ENCODE measurements at places on chromosomes 13 and 19.

- peak; percentile 55 for DNase-seq
Observed at GRCh38 chr19:1567116-1567847, 843 bp downstream of the MEX3D start.

DNA sequence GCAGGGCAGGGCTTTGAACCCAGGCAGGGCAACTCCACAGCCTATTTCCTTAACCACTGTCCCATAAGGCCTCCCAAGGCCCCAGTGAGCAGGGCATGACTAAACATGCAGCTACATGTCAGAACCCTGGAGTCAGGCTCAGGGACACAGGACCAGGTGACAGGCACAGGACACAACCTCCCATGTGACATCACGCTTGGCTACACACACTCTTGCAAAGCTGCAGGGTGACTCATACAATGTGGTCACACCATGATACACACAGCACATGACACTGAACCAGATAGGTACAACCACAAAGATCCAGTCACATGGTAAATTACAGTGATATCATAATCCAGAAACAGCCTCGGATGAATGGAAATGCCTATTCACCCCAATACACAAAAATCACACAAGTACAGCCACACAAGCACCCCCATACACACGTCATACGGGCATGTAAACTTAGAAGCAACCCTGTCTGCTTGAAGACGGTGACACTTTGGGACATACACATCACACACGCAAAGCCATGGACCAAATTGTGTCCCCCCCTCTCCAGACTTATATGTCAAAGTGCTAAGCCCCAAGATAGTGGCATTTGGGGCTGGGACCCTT is 14.5 kb downstream of the KLK4 start:
- DNase-seq: no peak

- DNase-seq: peak; percentile 12
Observed at GRCh38 chr13:34155931-34156607, 338.1 kb downstream of the RFC3 start.

DNA sequence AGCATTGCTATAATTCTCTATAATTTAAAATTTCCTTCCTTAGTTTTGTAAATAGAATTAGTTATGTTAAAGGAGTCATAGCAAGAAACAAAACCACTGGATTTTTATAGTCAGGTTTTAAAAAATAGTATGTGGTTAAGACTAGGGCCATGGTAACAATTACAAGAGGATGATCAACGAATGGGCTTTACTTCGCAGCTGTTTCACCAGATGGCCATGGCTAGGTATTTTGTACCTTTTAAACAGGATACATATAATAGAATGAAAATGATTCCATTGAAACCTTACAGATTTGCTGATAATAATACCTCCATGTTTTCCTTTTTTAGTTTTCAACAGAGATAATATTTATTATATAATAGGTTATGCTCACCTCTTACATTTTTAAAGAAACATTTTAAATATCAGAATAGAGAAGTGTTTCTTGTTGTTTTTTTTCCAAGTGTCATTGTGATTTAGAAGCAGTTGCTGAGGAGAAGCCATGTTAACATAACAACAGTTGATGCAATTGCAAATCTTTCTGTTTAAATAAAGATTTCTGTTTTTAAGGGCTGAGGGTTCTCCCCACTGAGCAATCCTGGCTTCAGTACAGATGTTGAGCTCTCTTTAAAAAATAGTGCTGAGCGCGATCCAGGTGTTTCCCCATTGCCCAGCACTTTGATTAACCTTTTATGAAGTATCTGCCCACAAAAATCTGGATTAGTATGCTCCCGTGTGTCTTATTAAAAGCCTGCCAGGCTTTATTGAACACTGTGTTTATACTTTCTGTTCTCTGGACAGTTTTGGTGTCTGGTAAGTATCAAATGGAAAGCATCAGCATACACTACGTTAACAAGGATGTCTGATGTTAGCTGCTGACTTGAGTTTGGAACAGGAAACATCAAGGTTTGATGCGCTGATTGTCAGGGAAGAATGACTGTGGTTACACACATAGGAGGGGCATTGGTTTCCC is 205.3 kb downstream of the HS6ST3 start:
- no peak for DNase-seq

- DNase-seq: no peak
Observed at GRCh38 chr13:19742643-19743042, 40.1 kb downstream of the PSPC1 start.

- no peak for DNase-seq
Observed at GRCh38 chr19:12843328-12843727, 5.0 kb downstream of the MAST1 start.

GRCh38 chr13:77285098-77285497 is 41.8 kb downstream of the MYCBP2 start:
- DNase-seq: no peak

GRCh38 chr13:29908416-29909080 is 58.1 kb upstream of the UBL3 start:
- peak; percentile 82 for DNase-seq

DNA sequence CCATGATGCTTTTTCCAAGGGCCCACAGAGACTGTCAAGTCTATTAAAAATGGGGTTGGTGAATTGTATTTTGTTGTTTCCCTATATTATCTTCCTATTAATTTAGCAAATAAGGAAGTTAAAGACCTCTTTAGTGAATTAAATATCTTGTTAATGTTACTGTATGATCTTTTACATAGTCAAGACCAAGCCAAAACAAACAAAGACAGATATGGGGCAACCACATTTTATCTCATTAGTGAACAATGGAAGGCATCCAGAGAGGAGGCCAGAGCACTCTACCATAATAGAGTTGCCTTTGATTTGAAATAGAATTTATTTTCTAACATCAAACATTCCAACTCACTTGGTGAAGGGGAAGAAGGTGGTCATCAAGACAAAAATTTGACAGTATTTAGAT is 169.4 kb downstream of the B3GLCT start:
- DNase-seq: no peak

- no peak for DNase-seq
Observed at GRCh38 chr19:35789195-35789977, 14.0 kb downstream of the ARHGAP33 start.

- peak; percentile 80 for DNase-seq
Observed at GRCh38 chr13:31982540-31982939, 49.0 kb upstream of the FRY start.

DNA sequence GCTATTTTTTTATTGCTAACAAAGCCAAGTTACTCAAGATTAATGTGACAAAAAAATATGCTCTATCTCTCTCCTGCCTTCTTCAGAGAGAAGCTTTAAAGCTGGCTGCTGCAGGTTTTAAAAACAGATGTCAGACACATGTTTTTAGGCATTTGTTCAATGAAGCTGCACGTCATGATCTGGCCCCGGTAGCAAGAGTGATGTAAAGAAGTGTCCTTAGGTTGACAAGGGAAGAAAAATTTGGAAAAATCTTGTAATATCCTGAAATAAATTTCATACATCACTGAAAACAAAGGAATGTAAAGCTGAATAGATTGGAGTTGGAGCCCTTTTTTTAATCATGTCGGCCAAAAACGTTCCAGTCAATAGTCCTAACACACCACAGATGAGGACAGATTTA is 531.4 kb upstream of the NBEA start:
- DNase-seq: no peak

DNA sequence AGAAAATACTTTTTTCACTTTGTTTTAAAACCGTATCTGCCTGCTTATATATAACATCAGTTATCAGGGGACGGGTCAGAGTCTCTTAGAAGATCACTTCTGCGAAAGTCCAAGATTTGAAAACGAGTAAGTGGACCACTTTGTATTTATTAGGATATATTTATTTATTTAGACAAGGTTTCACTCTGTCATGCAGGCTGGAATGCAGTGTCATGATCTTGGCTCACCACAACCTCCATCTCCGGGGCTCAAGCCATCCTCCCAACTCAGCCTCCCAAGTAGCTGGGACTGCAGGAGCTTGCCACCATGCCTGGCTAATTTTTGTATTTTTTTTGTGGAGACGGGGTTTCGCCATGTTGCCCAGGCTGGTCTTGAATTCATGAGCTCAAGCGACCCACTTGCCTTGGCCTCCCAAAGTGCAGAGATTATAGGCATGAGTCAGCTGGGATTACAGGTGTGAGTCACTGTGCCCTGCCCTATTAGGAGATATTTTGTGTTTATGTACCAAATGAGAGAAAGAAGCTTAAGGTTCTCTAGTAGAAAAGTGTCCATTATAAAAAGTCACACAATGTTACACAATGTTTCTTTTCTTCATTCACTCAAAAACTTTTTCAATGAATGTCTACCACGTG is 39.5 kb downstream of the RASL11A start:
- no peak for DNase-seq

- DNase-seq: no peak
Observed at GRCh38 chr13:48156466-48156865, 61.6 kb upstream of the MED4 start.

DNA sequence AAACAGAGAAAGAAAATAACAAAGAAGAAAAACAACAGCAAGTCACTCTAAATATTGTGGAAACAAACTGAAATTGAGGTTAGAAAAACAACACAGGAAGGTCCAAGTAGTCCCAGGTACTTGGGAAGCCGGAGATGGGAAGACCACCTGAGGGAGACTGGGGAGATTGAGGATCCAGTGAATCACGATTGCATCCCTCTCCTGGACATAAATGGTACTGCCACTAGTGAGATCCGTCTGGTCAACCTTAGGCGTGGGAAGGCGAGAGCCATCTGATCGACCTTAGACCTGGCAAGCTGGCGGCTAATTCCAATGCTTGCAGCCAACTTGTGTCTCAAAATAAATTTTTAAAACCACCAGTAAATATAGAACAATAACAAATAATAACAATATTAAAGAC is 81.9 kb downstream of the ZNF726 start:
- DNase-seq: no peak

- no peak for DNase-seq
Observed at GRCh38 chr19:13526552-13526951, 20.3 kb upstream of the CACNA1A start.

DNA sequence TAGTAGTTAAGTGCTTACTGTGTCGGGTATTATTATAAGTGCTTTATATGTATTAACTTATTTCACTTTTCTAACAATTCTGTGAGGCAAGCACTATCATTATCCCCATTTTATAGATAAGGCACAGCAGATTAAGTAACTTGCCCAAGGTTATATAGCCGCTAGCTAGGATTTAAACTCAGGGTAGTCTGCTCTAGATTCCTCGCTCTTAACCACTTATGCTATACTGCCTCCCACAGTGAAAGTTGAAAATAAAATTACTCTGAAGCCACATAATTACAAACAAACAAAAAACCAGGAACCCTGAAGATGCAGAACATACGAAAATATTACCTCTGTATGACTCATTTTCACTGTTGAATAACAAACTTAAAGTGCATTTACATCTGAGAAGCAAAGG is 3.9 kb downstream of the TEX30 start:
- no peak for DNase-seq

DNA sequence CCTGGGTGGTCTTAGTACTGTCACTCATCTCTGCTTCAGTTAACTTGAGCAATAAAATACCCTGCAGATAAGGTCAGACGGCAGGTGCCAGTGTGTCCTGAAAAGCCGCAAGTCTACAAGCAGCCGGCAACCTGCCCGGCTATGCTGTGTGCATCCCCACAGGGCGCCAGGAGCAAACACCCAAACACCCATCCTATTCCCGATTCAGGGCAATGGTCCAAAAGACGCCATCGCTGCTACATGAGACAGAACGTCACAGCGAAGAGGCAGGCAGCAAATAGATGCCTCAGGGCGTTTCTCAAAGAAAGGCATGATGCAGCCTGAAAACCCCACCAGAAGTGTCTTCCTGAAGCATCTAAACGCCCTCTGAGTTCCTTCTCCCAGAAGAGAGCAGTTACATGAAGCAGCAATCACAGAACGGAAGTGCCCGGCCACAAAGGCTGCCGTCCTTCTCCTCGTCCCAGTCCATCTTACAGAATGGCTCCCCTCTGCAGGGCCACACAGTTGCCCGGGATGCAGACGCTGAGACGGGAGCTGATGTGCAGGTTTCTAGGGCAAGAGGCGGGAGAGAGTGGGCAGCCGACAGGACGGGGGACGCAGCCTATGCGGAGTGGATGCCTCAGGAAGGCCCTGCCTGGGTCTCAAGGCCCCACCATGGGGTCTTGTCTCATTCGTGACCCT is 35.1 kb downstream of the RASA3 start:
- no peak for DNase-seq

- no peak for DNase-seq
Observed at GRCh38 chr13:59744747-59745391, 418.9 kb downstream of the DIAPH3 start.

GRCh38 chr19:45444318-45445041 is 20.8 kb upstream of the ERCC1 start:
- DNase-seq: peak; percentile 89

Data from AG08395 (cell line).